ENCODE measurements at places on chromosomes 13 and 19.

GRCh38 chr19:58558623-58559274 is 338 bp upstream of the UBE2M start:
- DNase-seq, result peak; percentile 97

GRCh38 chr13:43205416-43205815 is 182.0 kb downstream of the DNAJC15 start:
- DNase-seq, result no peak

DNA sequence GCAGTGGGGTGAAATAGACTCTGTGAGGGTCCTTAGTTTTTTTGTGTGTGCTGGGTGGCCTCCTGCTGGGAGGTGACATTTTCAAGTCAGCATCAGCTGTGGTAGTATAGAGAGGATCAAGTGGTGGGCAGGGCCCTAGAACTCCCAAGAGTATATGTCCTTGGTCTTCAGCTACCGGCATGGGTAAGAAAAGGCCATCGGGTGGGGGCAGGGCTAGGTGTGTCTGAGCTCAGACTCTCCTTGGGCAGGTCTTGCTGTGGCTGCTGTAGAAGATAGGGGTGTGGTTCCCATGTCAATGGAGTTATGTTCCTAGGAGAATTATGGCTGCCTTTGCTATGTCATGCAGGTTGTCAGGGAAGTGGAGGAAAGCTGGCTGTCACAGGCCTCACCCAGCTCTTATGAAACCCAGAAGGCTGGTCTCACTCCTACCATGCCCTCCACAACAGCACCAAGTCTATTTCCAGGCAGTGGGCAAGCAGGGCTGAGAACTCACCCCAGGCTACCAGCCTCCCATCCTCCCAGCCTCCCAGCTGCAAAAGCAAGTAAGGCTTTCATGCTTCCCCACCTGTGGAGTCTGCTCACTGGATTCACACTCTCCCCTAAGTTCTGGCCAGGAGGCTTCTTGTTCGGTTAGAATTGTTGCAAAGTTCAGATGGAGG is 130.6 kb upstream of the SOX1 start:
- no peak for DNase-seq

- no peak for DNase-seq
Measured at GRCh38 chr13:111491021-111491420, 170.6 kb downstream of the TEX29 start.

GRCh38 chr13:27352698-27353097 is 71.7 kb upstream of the GTF3A start:
- DNase-seq, result no peak

DNA sequence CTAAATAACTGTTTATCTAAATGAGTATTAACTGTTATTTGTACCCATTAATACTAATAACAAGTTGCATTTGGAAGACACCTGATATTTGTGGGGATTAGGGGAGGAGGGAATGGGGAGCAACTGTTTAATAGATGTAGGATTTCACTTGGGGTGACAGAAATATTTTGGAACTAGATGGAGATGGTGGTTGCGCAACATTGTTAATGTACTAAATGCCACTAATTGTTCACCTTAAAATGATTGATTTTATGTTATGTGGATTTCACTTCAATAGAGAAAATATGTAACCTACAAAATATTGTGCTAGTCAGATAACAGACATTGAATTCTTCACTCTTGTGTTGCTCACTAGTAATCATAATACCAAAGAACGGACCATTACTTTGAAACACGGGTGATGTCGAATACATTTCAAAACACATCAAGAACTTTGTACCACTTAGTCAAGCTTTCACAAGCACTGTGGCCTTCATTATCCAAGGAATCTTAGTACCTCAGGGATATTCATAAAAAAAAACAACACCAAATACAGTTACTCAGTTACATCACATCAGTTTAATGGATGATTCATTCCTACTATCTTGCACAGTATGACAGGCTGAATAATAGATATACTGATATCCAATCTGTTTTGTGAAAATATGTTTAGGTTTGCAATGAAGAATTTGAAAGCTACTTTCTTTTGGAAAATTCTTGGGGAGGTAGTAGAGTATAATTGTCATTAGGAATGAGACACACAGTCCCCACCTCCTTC is 721.8 kb downstream of the PCDH9 start:
- no peak for DNase-seq

- DNase-seq, result no peak
Measured at GRCh38 chr19:41995959-41996797, 2.1 kb upstream of the ATP1A3 start.

GRCh38 chr19:1634242-1634937 is 18.0 kb downstream of the TCF3 start:
- no peak for DNase-seq

DNA sequence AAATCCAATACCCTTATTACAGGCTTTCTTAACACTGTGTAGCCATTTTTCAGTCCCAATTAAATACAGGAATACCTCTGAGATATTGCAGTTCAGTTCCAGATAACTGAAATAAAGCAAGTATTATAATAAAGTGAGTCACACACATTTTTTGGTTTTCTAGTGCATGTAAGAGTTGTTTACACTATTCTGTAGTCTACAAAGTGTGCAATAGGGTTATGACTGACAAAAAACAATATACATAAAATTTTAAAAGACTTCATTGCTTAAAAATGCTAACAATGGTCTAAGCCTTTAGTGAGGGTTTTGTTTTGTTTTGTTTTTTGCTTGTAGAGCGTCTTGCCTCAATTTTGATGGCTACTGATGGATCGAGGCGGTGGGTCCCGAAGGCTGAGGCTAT is 434.4 kb upstream of the NBEA start:
- DNase-seq, result no peak
